Heart right ventricle (tissue), 16 donors: ENCODE measurements at places on chromosomes 7 and 10.
A peak's percentile ranks its signal among the peaks of the same experiment; 100 is the strongest.

- no peaks in the 10 kb centered on the region for H3K27me3 ChIP-seq
- no peaks in the 10 kb centered on the region for H3K36me3 ChIP-seq
- H3K27ac ChIP-seq, result no peak overlapping the region
- no peak for DNase-seq
These were observed 170.2 kb upstream of the CHRM2 start for GRCh38 chr7:136698231-136698630.

GRCh38 chr10:35925493-35925892 is 283.4 kb upstream of the FZD8 start:
- H3K36me3 ChIP-seq, result no peaks in the 10 kb centered on the region
- H3K4me3 ChIP-seq, result no peak overlapping the region
- no peaks in the 10 kb centered on the region for H3K4me1 ChIP-seq
- H3K27ac ChIP-seq, result no peak overlapping the region
- H3K27me3 ChIP-seq, result no peaks in the 10 kb centered on the region
- no peak for DNase-seq

GRCh38 chr10:98254234-98254974 is 13.6 kb downstream of the LOXL4 start:
- no peak for DNase-seq
- H3K27ac ChIP-seq, result no peak overlapping the region
- peaks cover 6% of the 10 kb centered on the region for H3K4me1 ChIP-seq
- H3K4me3 ChIP-seq, result no peak overlapping the region
- no peaks in the 10 kb centered on the region for H3K27me3 ChIP-seq

GRCh38 chr10:85532773-85533172 is 833.8 kb downstream of the GRID1 start:
- DNase-seq, result no peak
- no peaks in the 10 kb centered on the region for H3K36me3 ChIP-seq
- H3K27me3 ChIP-seq, result no peaks in the 10 kb centered on the region
- H3K4me3 ChIP-seq, result no peak overlapping the region

DNA sequence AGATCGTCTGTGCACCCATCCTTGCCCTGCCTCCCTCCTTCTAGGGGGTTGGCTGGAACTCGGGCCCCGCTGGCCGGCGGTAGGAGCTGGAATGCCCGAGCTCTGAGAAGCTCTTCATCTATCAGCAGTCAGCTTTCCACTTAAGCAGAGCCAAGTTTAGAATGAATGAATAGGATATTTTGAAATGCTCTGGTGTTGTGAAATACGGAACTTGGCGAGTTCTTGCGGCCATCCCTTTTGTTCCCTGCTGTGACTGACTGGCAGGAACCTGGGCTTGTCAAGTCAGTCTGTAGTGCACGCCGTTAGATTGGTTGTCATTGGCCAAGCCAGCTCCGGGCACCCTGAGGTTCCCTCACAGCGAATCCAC is 33.3 kb downstream of the FOXK1 start:
- H3K27ac ChIP-seq, result no peak overlapping the region
- no peaks in the 10 kb centered on the region for H3K27me3 ChIP-seq
- H3K36me3 ChIP-seq, result peaks cover 27% of the 10 kb centered on the region
- no peak overlapping the region for H3K4me3 ChIP-seq
- DNase-seq, result peak; percentile 69

- no peak overlapping the region for H3K4me3 ChIP-seq
- no peak overlapping the region for H3K27ac ChIP-seq
- no peak for DNase-seq
- H3K4me1 ChIP-seq, result no peaks in the 10 kb centered on the region
These were observed 16.7 kb downstream of the GPER1 start for GRCh38 chr7:1104516-1105179.

- DNase-seq, result no peak
- no peaks in the 10 kb centered on the region for H3K36me3 ChIP-seq
- H3K4me3 ChIP-seq, result no peak overlapping the region
- H3K27me3 ChIP-seq, result no peaks in the 10 kb centered on the region
- no peaks in the 10 kb centered on the region for H3K4me1 ChIP-seq
- H3K27ac ChIP-seq, result no peak overlapping the region
These were observed 138.7 kb upstream of the DGKB start for GRCh38 chr7:15041226-15041625.

GRCh38 chr7:16078076-16078952 is 343.0 kb downstream of the CRPPA start:
- peak; percentile 48 for DNase-seq
- H3K36me3 ChIP-seq, result no peaks in the 10 kb centered on the region
- no peak overlapping the region for H3K4me3 ChIP-seq
- no peaks in the 10 kb centered on the region for H3K27me3 ChIP-seq
- H3K4me1 ChIP-seq, result no peaks in the 10 kb centered on the region

DNA sequence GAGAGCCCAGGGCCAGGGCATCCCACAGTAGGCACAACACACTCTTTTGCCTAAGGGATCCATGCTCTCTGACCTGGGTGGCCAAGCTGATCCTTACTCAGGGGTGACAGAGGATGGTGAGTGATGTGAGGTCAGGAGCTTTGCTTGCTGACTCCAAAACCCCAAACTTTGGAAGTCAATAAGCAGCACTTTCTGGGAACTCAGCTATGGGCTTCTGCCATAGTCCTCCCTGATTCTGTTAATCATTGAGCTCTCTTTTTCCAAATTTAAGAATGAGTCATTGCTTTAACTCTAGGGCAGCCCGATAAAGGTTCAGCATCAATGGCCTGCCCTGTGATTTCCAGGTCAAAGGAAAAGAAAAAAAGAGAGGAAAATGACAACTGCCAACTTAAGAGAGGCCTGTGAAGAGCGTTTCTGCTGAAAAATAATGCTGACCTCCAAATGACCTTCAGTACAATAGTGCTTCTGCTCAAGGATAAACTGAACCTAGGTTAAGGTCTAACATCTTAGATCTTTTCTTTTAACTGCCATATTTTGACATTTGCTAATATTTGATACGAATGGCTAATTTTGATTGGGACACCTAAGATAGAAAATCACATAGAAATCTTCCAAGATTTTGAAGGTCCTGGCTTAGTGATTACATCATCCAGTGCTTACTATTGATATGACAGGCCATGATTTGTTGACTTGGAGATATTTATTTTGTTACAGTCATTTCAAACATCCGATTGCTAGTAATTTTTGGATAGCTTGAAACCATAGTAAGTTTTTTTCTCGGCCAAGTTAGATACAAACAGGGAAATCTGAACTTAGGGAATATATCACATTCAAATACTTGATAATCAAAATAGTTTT is 20.8 kb upstream of the RELN start:
- DNase-seq, result no peak
- H3K36me3 ChIP-seq, result no peaks in the 10 kb centered on the region
- no peak overlapping the region for H3K4me3 ChIP-seq
- H3K27ac ChIP-seq, result no peak overlapping the region
